ENCODE measurements at places on chromosomes 12 and 14.

DNA sequence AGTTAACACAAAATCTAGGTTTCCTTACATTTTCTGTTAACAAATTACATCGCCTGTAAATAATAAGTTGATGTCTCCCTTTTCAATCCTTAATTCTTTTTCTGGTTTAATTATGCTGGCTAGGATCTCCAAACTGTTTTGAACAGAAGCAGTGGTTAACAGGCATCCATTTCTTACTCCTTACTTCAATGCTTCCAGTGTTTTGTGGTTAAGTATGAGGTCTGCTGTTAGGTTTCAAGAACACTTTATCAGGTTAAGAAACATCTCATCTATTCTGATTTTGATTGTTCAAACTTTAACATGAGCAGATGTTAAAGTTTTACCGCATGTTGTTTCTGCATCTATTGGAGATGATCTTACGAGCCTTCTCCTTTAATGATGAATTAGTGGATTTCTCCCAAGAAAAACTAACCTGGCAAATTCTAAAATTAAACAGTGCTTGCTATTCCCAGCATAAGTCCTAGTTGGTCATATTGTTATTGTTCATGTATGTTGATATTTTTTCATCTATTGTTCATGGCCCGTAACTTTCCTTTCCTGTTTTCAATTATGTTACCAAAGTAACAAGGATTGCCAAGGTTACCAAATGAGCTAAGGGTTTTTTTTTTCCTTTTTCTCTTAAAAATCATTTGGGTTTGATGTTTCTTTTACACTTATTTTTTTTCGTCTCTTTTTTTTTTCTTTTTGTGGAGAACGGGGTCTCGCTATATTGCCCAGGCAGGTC is 33.4 kb downstream of the POLE start:
- ATAC-seq = no peak

- ATAC-seq = no peak
These were observed 362.6 kb downstream of the BCL11B start for GRCh38 chr14:98909251-98909944.

GRCh38 chr14:68191567-68192321 is 372.2 kb downstream of the RAD51B start:
- ATAC-seq = no peak

DNA sequence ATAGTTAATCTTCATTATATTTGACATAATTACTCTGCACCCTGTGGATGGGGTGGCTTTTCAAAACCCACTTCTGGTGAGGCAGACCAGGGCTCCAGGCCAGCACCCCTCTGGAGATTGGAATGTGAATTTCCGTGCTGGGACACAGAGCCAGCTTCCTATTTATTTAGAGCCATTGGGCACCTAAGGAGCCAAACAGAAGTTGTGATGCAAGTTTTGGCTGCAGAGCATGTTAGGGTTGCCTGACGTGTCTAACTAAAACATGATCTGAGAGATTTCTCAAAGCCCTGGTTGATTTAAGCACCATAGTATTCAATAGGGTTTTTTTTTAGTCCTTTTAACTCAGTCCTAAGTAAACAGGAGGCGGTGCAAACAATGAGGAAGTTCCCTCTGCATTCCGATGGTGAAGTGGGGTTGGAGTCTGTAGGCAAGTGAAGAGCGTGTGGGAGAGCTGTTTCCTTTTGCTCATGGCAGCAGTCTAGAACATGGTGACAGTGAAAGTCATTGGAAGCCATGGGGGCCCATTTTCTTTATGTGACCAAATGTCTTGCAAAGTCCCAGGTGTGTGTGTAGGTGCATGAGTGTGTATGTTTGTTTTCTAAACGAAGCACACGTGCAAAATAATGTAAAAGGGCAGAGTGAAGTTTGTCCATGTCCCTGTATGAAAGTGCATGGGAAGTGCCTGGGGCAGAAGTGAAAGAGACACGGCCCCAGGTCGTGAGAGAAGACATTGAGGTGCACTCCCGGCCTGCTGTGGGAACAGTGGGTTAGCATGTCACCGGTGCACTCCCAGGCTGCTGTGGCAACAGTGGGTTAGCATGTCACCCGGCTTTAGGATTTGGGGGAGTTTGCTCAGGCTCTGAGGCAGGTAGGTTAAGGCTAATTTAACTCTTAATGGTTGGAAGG is 117.7 kb downstream of the PRKCH start:
- ATAC-seq = peak; percentile 34
